ENCODE measurements at places on chromosomes 6 and 20.
A peak's percentile ranks its signal among the peaks of the same experiment; 100 is the strongest.

DNA sequence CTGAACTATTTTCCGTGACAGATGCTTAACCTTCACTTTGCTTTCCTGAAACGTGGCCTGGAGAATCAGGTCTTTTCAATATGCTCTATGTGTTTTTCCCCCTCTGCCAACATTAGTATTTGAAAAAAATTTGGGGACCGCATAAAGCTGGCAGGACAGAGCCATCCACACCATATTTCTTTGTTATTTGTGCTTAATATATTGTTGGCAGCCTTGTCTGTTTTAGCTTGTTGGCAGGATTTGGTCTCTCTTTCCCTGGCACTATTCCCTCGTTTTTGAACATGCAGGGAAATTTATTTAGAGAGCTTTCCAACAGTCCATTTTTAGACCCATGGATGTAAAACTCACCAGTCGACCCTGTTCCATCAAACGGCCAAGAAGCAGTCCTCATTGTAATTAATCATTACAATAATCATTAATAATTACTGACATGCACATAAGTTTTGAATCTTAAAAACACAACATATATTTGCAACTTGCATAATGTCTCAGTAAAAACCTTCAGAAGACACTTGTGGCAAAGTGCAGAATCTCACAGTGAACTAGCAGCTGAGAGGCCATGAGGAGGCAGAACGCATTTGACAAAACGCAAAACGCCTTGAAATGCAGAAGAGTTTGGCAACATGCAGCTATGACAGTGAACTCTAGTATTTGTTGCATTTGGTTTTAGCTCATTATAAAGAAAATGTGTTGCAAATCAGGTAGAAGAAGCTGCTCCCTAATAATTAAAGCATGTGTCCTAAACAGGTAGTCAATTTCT, 514.2 kb downstream of the C6orf118 start:
- DNase-seq = no peak

DNA sequence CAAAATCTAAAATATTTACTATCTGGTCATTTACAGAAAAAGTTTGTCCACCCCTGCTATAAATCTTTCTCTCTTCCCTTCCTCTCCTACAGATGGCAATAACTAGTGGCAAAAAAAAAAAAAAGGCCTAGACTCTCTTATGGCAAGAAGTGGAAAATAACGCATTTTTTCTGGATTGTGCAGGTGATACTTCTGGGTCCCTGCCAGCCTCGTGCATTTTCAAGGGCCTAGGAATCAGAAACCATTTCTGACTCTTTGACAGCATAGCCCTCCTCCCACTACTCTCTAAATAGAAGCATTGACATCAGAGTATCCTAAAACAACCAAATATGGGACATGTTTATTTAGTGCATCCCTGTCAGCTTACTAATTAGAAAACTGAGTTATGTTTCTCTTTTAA, 251.0 kb downstream of the KHDC1L start:
- DNase-seq = no peak

- DNase-seq = no peak
These were observed 289.8 kb upstream of the PREP start for GRCh38 chr6:105692613-105693215.

GRCh38 chr6:30687659-30688431, 1.4 kb upstream of the PPP1R18 start:
- no peak for DNase-seq

- no peak for DNase-seq
These were observed 2.1 kb upstream of the ARMC2 start for GRCh38 chr6:108846101-108846500.

DNA sequence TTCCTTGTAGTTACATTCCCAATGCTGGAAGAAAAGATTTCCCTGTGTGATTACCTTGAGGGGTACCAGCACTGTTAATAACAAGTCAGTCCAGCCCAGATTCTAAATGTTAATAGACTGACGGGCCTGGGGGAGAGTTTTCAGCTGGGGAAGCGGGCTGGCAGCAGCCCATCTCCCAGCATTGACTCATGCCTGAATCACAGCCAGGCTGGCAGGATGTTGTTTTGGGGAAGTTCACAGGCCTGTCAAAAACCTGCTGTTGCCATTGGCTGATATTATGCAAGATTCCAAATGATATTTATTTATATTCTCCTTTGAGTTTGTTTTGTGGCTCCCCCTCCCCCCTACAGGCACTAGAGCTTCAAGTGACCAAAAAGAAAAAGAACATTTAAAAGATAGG, 213.9 kb upstream of the CNR1 start:
- DNase-seq = no peak

GRCh38 chr6:21265730-21266044, 327.9 kb upstream of the SOX4 start:
- no peak for DNase-seq

DNA sequence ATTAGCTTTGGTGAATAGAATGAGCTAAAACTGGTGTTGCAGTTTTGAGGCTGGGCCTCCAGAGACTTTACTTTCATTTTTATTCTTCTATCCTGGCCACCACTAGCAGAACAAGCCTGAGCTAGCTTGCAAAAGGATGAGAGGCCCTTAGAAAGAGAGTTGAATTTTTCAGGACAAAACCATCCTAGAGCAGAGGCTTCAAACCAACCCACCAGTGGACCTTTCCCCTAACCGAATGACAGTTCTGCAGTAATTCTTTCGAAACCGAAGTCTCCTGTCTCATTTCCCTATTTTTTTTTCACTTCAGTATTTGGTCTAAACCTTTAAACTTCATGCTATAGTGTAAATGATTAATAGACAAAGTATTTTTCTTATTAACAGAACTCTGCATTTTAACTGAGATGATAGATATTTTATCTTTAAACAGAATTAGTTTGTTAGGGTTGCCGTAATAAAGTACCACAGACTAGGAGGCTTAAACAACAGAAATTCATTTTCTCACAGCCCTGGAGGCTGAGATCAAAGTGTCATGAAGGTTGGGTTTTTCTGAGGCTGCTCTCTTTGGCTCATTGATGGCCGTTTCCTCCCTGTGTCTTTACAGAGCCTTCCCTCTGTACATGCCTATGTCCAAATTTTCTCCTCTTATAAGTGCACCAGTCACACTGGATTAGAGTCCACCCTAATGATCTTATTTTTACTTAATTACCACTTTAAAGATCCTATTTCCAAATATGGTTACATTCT, 80.6 kb upstream of the PAK5 start:
- DNase-seq = no peak

- DNase-seq = peak; percentile 21
These were observed 11.8 kb downstream of the TMEM14B start for GRCh38 chr6:10759312-10759839.

GRCh38 chr20:49393803-49394202, 88.7 kb downstream of the KCNB1 start:
- no peak for DNase-seq

DNA sequence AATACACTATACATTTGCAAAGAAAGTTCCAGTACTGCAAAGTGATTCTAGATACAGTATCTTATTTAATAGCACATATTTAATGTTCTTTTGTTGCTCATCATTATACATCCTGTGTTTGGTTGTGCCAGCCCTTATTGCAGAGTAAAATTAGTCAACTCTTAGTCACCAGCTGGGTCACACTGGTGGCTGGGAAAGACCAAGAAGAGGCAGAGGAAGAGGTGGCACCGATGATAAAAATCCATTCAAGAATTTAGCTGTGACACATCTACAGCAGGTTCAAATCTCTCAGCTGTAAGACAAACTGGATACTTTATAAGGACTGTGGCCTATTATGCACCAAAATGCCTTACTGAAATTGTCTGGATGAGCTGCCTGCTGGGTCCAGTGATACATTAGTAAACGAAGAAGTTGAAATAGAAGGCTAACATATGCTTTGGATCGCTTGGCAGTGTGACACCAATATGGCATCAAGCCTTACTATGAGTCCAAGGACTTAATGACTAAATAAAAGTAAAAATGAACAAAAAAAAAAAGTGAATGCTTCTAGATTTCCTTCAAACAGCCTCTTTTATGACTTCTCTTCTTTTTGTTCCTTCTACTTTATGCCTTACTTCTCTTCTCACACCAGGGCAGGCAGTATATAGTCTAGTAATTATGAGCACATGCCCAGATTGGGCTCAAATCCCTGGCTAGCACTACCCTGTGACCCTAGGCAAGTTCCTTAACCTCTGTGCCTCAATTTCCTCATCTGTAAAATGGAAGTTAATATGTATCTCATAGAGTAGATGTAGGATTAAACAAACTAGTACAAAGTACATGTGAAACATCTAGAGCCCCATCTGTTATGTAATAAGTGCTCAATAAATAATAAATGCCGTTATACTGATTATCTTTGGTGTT, 29.4 kb upstream of the RNF8 start:
- DNase-seq = no peak

DNA sequence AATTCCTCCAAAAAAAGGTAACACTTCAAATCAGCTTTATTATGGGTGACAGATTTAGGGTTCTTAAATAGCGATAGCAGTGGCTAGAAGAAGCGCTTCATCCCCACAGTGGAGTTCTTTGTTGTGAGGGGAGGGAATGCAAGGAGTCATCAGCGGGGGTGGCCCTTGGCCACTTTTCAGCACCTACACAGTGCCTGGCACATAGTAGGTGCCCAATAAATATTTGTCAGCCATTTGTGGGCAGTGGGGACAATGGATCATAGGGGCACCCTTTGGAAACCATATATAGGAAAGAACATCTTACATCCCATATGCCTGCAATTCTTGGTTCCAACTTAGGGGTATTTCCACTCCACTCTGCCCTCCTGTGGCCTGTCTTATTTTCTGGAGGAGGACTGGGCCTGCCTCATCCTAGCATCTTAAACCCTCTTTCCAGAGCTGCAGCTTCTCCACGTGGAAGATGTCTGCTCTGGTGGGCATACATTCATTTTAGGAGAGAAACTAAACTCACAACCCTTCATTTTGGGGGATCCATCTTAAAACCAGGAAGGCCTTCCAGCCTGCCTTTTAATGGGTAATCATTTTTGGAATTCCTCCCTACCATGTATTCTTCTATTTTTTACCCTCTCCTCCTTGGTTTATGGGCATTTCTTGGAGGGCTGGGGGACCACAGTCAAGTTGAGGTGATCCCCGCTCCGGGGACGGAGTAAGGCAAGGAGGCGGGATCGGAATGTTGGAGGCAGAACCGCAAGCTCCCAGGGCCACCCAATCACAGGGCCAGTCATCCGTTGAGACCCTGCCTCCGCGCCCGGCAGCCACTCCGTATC, 2.6 kb upstream of the GPSM3 start:
- DNase-seq = no peak

- no peak for DNase-seq
These were observed 329.8 kb upstream of the EPHA7 start for GRCh38 chr6:93749191-93749590.

- no peak for DNase-seq
These were observed 39.8 kb downstream of the HIVEP1 start for GRCh38 chr6:12051861-12052368.

DNA sequence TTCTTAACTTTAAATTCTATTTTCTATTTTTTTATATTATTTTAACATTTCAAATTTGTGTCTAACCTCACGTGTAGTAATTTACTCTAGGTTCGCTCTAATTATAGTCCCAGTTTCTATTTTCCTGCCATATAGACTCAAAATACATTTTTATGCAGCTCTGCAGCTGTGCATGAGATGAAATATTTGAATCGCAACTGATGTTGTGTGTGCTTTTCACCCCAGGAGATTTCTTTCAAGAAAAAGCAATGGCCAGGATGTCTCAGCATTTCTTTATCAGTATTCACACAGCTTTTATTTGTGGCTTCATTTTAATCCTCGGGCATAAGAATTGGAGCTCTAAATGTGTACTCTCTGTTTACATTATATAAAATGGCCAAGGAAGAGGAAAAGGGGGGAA, 157.6 kb downstream of the HDGFL1 start:
- no peak for DNase-seq

Measured in neuronal stem cell (in vitro differentiated cells).